ENCODE measurements at places on chromosomes 5 and 9.

DNA sequence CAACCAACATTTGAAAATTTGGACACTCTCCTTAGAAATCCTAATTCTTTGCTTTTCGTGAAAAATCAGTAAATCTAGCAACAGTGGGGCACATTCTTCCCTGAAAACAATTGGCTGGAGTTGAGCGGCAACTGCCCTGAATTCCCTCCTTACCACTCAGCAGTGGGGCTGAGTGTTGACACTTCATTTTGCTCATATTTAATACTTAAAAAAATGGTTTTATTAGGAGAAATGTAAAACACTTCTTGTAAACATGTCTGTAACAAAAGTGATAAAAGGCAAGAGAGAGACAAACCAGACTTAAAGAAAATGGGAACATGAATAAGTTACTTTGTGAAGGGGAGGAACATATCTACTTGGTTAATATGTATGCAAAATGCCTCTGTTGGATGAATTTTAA, 193.5 kb downstream of the CNTLN start:
- no peak for DNase-seq

- no peak for DNase-seq
Observed at GRCh38 chr5:136174021-136174659, 18.8 kb downstream of the SMIM32 start.

- peak; percentile 40 for DNase-seq
Observed at GRCh38 chr9:136587145-136587943, 41.5 kb upstream of the NOTCH1 start.

DNA sequence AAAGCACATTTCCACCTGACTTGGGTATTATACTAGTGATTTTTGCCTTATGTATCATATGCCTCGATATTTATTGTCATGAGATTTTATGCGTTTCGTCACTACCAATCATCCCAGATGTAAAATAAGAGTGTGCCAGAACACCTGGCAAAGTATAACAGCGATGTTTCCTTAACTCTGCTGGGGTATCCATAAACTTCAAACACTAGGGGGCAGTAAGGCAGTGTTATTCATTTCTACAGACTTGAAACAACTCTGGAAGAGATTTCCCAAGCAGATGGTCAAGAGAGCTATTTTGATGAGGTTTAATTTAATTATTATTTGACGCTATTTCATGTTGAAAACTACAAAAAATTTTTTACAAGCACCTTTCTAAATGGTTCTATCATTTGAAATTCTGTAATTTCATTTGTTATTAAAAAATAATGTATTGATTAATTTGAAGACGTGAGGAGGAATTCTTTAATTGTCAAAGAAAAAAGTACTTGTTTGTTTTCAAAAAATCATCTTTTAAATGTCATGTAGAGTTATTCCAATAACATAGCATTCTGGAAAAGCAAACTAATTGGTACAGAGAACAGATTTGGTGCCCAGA, 388.5 kb upstream of the CTNND2 start:
- DNase-seq = no peak

- no peak for DNase-seq
Observed at GRCh38 chr5:75522025-75522424, 10.3 kb downstream of the POLK start.
